CD8-positive, alpha-beta memory T cell (primary cell): ENCODE measurements at places on chromosomes 3 and 15. TPM values are rescaled to one million over a fixed set of nuclear protein-coding genes. Genes with fewer than 3 reads are reported as not detected.
A peak's percentile ranks its signal among the peaks of the same experiment; 100 is the strongest.

DNA sequence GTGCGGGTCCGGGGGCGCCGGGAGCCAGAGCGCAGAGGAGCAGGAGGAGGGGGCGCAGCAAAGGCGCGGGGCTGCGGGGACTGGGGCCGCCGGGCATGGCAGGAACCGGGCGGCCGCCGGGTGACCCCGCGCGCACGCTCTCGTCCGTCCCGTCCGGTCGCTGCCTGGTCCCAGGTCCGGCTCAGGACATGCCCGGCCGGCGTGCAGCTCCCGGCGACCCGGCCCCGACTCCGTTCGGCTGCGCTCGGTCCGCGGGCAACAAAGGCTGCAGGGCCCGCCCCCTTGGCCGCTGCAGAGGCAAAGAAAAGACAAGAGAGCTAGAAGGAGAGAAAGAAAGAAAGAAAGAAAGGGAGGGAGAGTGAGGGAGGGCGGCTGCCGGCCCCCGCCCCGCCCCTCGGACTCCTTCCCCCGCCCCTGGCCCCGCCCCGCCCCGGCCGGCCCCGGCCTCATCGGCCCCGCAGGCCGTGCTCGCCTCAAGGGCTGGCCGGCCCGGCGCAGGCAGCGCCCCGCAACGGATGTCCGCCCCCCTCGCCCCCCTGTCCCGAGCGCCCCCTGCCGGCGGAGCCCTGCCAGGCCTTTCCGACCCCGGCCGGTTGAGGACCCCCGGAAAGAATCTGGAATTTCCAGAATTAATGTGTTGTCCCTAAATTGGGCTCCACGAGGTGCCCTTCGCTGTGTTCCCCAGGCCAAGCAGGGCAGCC, at the start of gene ADAMTS7:
ADAMTS7 (minus strand) TSS at position 341 of the 701 bp plus-strand sequence; CDS start at position 97, 244 bp downstream.
- DNase-seq = peak; percentile 65
- peaks cover 28% of the 10 kb centered on the region for H3K27me3 ChIP-seq
- H3K4me1 ChIP-seq = no peaks in the 10 kb centered on the region

DNA sequence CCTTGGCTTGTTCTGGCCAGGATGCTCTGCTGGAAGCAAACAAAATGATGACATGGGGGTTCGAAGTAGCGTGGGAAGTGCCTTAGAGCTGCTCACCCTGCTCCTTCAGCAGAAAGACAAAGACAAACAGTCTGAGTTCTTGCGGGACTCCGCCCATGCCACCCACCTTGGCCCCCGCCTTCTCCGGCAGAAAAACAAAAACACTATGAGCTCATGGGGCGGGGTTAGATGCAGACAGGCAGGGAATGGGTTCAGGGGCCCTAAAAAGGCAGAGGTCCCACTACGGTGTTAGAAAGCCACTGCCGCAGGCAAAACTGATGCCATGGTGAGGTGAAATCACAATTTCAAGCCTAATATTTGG, 9.7 kb upstream of the NCKIPSD start:
- H3K36me3 ChIP-seq = peaks cover 54% of the 10 kb centered on the region
- peaks cover 14% of the 10 kb centered on the region for H3K4me1 ChIP-seq
- DNase-seq = no peak
- no peak overlapping the region for H3K27ac ChIP-seq
- no peaks in the 10 kb centered on the region for H3K27me3 ChIP-seq

DNA sequence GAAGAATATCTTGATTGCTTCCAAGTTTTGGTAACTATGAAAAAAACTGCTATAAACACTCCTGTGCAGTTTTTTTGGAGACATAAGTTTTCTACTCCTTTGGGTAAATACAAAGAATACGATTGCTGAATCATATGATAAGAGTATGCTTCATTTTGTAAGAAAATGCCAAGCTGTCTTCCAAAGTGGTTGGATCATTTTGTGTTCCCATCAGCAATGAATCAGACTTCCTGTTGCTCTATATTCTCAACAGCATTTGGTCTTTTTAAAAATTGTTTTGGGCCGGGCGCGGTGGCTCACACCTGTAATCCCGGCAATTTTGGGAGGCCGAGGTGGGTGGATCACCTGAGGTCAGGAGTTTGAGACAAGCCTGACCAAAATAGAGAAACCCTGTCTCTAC, 14.5 kb downstream of the BTD start:
- H3K36me3 ChIP-seq = no peaks in the 10 kb centered on the region
- no peak overlapping the region for H3K27ac ChIP-seq
- H3K27me3 ChIP-seq = no peaks in the 10 kb centered on the region
- DNase-seq = no peak
- no peaks in the 10 kb centered on the region for H3K4me1 ChIP-seq

- H3K27ac ChIP-seq = no peak overlapping the region
- no peaks in the 10 kb centered on the region for H3K27me3 ChIP-seq
- no peaks in the 10 kb centered on the region for H3K36me3 ChIP-seq
- no peak overlapping the region for H3K4me3 ChIP-seq
- no peak for DNase-seq
Measured at GRCh38 chr3:194723846-194724618, 38.3 kb downstream of the FAM43A start.

GRCh38 chr3:34533451-34533850, 735.0 kb downstream of the PDCD6IP start:
- H3K4me1 ChIP-seq = no peaks in the 10 kb centered on the region
- no peak overlapping the region for H3K27ac ChIP-seq
- DNase-seq = no peak
- H3K36me3 ChIP-seq = no peaks in the 10 kb centered on the region
- H3K27me3 ChIP-seq = no peaks in the 10 kb centered on the region

DNA sequence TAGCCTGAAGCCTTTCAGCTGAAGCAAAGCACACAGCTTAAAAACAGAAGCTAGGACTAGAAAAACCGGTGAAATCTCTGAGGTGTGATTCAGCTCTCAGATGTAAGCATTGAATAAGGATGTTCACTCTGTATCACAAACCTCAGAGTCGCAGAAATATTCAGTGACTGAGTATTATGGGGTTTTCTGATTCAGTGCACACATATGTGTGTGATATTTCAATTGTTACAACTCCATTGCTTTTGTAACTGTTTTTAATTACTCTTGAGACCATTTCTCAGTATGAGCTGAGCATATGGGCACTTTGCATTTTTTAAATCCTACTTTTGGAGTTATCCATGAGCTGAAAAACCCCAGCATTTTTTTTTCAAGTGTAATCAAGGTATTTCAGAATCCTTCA, 868.8 kb downstream of the NTRK3 start:
- no peaks in the 10 kb centered on the region for H3K27me3 ChIP-seq
- no peak for DNase-seq
- no peaks in the 10 kb centered on the region for H3K4me1 ChIP-seq
- H3K36me3 ChIP-seq = no peaks in the 10 kb centered on the region

DNA sequence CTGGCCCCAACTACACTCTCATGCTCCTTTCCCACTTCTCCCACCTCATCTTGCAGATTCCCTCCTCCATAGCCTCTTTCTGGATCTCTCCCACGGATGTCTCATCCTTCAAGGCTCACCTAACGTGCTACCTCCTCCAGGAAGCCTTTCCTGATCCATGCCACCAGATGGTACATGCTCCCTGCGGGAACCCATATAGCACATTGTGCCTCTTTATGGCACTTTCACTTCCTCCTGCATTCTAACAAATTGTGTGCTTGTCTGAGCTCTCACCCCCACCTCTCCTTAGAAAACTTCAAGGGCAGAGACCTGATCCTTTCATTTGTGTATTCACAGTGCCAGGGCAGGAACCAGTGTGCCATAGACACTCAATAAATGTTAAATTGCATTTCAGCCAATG, 63.0 kb downstream of the HES1 start:
- H3K27me3 ChIP-seq = peaks cover 4% of the 10 kb centered on the region
- no peak overlapping the region for H3K4me3 ChIP-seq
- DNase-seq = no peak
- no peaks in the 10 kb centered on the region for H3K36me3 ChIP-seq
- H3K27ac ChIP-seq = no peak overlapping the region
- H3K4me1 ChIP-seq = peaks cover 15% of the 10 kb centered on the region

DNA sequence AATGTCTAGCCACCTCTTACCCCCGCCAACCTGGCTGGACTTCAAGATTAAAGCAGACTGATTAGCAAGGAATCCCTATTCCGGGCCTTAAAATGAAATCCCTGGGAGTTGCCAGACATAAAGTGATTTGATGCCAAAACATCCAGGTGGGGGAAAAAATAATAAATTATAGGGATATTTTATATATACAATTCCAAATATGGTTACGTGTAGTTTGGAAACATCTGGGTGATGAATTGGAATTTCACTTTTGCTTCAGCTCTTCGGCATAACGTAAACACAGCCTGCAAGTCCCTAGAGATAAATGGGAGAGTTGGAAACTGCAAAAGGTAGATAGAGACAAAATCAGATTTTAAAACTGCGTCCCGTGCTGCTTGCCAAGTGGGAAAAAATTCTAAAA, 545.5 kb upstream of the MDFIC2 start:
- DNase-seq = no peak
- no peak overlapping the region for H3K27ac ChIP-seq
- H3K36me3 ChIP-seq = no peaks in the 10 kb centered on the region
- no peaks in the 10 kb centered on the region for H3K4me1 ChIP-seq

DNA sequence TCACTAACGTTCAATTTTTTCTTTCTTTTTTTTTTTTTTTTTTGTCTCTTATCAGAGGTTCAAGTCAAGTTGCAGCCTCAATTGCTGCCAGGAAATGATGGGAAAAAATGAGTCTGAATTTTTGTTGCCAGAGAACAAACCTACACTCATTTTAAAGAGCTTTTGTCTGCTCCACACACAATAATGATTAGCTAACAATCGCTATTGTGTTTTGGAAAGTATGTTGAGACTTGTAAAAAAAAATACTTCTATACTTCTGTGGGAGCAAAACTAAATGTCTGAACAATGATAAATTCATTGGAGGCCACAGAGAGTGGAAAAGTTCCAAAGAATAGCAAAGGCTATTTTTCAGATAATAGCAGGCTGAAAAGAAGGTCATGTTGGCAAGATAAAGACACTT, 176.3 kb upstream of the LMCD1 start:
- no peaks in the 10 kb centered on the region for H3K27me3 ChIP-seq
- no peaks in the 10 kb centered on the region for H3K36me3 ChIP-seq
- H3K27ac ChIP-seq = no peak overlapping the region
- H3K4me3 ChIP-seq = no peak overlapping the region
- H3K4me1 ChIP-seq = peaks cover 6% of the 10 kb centered on the region

GRCh38 chr3:64837126-64837738, 149.4 kb upstream of the ADAMTS9 start:
- H3K27me3 ChIP-seq = no peaks in the 10 kb centered on the region
- H3K27ac ChIP-seq = no peak overlapping the region
- DNase-seq = no peak

DNA sequence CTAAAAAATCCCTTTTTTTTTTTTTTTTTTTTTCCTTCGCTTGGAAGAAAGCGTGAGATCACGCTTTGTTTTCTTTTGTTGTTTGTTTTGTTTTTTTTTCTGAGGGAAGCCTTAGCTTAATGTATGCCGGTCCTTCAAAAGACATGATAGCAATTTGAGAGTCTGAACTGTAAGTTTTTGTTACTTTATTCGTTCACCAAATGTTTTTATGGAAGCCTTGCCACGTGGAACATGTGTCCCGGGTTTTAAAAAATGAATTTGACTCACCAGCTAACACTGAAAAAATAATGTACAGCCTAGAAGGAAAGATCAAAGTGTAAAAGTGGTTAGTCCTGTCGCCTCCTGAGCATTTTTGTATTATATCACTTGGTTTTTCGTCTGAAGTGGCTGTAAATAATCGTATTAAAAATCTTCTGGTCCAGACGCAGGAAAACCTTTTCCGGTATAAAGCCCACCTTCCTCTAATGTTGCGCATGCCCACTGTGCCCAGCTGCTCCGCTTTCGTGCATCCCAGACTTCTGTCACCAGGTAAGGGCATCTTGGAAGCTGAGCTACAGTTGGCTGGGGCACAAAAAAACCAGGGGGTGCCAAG, 795 bp upstream of the MYNN start:
- peaks cover 7% of the 10 kb centered on the region for H3K36me3 ChIP-seq
- H3K4me3 ChIP-seq = peak overlapping the region; percentile 100
- H3K27ac ChIP-seq = peak overlapping the region; percentile 100
- DNase-seq = peak; percentile 52

DNA sequence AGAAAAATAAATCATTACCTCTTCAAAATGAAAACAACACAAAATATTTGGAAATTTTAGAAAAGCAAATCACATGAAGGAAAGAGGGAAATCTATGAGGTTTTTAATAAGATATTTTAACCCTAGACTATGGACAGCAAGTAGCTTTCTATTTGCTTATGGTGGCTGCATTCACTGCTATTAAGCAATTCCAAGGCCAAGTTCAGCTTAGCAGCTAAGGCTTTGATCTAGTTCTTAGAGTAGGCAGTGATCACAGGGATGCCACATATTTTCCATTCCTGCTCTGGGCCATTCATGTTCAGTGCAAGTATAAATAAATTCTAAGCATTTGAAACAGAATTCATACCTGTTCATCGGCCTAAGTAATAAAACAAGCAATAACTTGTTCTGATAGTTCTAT, 235.3 kb downstream of the CDIN1 start:
- H3K4me1 ChIP-seq = no peaks in the 10 kb centered on the region
- no peak overlapping the region for H3K4me3 ChIP-seq

DNA sequence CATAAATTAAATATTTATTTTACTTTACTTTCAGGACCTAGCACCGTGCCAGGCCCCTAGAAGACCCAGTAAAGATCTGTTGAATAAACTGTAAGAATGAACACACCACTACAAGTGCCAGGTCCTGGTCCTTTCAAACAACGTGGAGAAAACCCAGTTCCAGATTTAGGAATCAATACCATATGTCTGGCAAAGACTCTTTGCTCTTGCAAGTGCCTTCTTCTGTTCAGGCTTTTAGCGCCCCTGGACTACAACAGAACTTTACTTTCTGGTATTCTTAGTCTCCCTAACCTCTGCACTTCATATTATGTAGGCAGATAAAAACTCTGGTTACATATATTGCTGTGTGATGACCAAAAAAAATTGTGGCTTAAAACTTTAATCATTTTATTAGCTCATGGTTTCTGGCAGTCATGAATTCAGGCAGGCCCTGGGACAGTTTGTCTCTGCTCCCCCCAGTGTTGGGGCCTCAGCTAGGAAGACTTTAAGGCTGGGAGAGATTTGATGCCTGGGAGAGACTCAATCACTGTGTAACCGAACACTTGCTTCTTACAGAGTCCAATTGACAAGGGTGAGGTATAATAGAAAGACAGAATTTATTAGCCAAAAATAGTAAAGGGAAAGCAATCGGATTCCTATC, 2.9 kb upstream of the PSMA4 start:
- H3K27ac ChIP-seq = no peak overlapping the region
- H3K27me3 ChIP-seq = no peaks in the 10 kb centered on the region
- H3K36me3 ChIP-seq = no peaks in the 10 kb centered on the region
- peaks cover 12% of the 10 kb centered on the region for H3K4me1 ChIP-seq

- DNase-seq = no peak
- H3K4me3 ChIP-seq = peak overlapping the region; percentile 8
- H3K36me3 ChIP-seq = no peaks in the 10 kb centered on the region
- no peaks in the 10 kb centered on the region for H3K27me3 ChIP-seq
- H3K4me1 ChIP-seq = peaks cover 77% of the 10 kb centered on the region
Measured at GRCh38 chr3:171248426-171249111, 211.6 kb downstream of the TNIK start.

The U2SURP gene
- 146 TPM for total RNA-seq

The CPNE9 gene
- 0.16 TPM for total RNA-seq

The CMTM7 gene
- total RNA-seq = 33.5 TPM

The DPPA2 gene
- total RNA-seq = not detected

The AMT gene
- 1.3 TPM for total RNA-seq

The GRAMD1C gene
- 0.47 TPM for total RNA-seq

The HGD gene
- total RNA-seq = 0.98 TPM
